NCI-H2081 (cell line): ENCODE measurements at places on chromosomes 4 and X.

GRCh38 chr4:22676063-22676462, 16.7 kb upstream of the GBA3 start:
- DNase-seq = no peak

GRCh38 chrX:81259020-81259713, 57.3 kb downstream of the SH3BGRL start:
- no peak for DNase-seq

- DNase-seq = no peak
Observed at GRCh38 chr4:121658125-121658524, 38.7 kb downstream of the ANXA5 start.

DNA sequence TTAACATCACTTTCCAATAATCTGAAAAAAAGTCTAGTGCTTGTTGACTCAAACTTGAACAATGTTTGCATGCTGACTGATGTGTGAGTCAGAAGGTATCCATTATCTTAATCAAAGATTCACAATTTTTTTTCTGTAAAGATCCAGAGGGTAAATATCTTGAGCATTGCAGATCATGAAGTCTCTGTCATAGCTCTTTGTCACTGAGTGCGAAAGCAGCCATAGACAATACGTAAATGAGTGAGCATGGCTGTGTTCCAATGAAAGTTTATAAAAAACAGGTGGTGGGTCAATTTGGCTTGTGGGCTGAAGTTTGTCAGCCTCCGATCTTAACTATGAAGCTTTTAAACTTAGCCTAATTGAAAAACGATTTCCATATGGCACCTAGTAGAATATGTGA, 37.7 kb downstream of the NHS start:
- DNase-seq = no peak

GRCh38 chr4:165839615-165840333, 33.3 kb upstream of the TLL1 start:
- no peak for DNase-seq
